ENCODE measurements at places on chromosomes 4 and X.

- no peak for ATAC-seq
Measured at GRCh38 chr4:88807499-88807898, 109.9 kb upstream of the NAP1L5 start.

GRCh38 chr4:95415346-95415771 lies 133.4 kb downstream of the UNC5C start:
- no peak for ATAC-seq

DNA sequence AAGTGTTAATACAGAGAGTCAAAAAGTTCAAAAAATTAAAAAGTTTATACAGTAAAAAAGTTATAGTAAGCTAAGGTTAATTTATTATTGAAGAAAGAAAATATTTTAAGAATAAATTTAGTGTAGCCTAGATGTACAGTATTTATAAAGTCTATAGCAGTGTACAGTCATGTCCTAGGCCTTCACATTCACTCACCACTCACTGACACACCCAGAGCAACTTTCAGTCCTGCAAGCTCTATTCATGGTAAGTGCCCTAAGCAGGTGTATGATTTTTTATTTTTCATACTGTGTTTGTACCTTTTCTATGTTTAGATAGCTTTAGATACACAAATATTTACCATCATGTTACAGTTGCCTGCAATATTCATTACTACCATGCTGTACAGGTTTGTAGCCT lies 108.9 kb downstream of the FHIP1A start:
- no peak for ATAC-seq

GRCh38 chrX:140917354-140918115 lies 84.9 kb upstream of the SPANXB1 start:
- ATAC-seq: no peak

DNA sequence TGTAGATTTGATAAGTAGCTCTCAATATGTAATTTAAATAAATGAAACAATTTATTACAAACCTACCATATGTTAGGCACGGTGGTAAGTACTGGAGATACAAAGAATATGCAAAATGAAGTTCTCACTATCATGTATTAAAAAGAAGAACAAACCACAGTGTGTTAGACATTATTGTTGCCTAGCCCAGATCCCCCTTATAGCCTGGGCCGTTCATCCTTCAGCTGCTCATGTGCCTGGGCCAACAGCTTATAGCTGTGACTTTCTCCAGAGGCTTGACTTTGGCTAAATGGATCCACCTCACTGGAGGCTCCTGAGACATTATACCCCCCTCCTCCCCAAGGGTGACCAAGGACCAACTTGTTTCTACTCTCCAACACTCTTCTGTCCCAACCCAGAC lies 29.8 kb upstream of the CCNG2 start:
- no peak for ATAC-seq

DNA sequence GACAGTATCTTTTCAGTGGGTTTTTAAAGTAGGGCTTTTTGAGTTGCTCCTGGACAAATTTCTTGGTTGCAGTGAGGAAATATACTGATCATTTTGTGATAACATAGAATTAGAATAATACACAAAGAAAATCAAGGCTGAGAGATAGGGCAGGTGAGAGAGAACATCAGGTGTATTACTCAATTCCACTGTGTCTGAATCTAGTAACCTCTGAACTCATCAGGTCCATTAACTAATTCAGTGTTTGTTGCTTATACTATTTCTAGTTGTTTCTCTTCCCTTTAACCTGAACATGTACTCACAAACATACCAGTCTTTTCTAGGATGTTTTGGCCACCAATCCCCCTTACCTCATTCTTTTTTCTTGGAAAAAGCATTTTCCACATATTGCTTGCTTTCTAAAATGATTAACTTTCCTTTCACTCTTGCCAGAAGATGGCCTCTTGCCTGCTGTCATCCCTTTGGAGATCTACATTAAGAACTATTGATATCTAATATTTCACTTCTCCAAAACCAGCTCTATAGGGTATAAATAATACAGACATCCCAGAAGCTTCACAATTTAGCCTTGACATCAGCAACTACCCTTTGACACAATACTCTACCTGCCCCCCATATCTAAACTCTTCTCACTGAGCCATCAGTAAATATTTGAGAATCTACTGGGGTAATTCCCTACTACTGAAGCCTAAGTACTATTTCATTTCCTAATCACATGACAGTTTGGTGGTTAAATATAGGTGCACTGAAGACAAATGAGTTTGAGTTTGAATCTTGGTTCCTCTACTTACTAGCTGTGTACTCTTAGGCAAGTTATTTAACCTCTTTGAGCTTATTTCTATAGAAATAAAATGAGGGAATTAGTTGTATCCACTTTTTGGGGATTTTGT lies 470.8 kb upstream of the IGFBP7 start:
- no peak for ATAC-seq

- no peak for ATAC-seq
Measured at GRCh38 chr4:130808492-130808891, 1712.5 kb downstream of the C4orf33 start.

DNA sequence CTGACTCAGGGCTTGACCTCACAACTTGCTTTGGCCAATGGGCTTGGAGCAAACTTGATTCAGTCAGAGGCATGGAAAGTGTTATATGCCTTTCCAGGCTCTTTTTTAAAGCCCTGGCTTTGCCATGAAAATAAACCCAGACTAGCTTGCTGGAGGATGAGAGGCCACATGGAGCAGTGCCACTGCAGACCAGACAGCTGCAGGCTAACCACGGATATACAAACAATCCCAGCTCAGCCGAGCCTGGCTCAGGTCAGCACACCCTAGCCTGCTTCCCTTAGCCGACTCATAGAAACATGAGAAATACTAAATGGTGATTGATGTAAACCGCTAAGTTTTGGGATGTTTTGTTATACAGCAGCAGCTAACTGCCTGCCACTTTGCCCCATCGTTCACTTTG lies 345.1 kb downstream of the ARHGAP10 start:
- no peak for ATAC-seq

DNA sequence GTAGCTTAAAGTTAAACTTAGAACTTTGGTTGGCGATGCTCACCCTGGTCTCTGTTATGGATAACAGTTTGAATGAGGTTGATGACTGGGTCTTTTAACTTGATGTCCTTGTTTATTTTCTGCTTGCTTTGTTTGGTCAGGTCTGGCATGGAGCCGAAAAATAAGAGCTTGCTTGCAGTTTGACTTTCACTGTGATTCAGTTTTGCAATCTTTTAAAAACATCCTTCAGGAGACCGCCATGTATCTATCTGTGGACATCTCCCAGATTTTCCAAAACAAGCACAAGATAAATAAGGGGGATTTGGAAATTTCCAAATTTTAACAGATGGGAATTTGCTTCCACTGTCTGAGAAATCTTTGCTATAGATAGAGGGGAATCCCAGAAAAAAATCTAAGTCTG lies 246.7 kb downstream of the PALLD start:
- no peak for ATAC-seq

- peak; percentile 22 for ATAC-seq
Measured at GRCh38 chrX:132216806-132217202, 2.4 kb downstream of the RAP2C start.

DNA sequence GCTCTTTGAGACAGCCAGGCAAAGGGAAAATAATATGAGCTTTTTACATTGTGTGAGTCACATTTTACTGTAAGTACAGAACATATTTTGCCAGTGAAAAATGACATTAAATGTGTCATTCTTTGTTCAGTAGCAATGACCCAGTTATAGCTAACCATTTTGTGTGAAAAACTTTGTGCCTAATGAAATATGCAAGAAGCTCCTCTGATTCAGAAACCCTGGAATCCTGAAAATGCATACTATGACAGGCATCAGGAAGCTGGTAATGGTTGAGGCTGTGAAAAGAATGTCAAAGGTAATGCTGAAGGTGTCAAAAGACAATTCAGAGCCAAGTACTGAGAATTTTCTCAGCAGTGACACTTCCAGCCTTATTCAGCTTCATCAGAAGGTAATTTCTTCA lies 549.5 kb upstream of the SMIM31 start:
- ATAC-seq: no peak

DNA sequence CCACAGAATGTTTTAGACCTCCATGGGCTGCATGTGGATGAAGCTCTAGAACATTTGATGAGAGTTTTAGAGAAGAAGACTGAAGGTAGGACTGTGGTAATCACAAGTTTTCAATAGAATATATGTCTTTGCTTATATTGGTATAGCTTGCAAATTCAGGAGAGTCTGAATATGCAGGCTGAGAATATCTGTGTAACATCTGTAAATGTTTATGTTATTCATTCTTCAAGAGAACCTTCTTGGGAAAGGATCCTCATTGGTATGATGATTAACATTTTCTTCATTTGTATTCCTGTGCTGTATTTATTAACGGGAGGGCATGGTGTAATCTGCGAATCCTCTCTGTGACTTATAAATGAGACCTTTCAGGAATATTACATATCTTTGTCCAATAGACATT lies 52.1 kb upstream of the RHOH start:
- ATAC-seq: no peak

GRCh38 chr4:140048419-140048995 lies 105.5 kb downstream of the MAML3 start:
- ATAC-seq: no peak

DNA sequence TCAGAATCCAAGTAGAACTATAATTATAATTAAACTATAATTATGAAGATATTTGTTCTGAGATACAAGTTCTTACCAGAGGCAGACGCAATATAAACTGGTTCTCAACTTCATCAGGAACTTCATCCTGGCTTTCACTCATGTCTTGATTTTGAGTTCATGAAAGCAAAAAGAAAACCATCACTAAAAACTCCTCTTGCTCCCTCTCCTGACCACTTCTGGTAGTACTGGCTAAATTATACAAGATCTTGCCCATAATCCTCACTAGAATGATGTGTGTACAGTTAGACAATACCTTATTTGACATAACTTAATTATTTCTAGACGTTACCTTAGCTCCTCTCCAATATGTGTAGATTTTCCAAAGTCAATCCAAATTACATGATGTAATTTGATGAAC lies 3.7 kb downstream of the TAF7L start:
- peak; percentile 42 for ATAC-seq

DNA sequence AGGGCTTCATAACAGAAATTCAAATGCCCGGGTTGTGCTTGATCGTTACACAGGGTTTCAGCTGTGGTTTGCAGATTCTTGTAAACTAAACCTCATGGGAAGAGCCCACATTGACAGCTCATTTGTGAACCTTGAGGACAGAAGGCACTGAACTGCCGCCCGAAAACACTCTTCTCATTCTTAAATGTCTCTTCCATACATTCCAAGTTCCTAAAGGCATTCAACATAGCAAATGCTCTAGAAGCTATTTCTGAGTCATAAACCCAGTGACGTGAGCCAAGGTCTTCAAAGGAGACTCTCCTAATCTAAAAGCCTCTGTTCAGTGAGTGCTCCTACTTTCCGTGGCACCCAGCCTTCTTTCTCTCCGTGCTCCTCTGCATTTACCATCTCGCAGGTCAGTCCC lies 737.8 kb upstream of the FRG1 start:
- peak; percentile 52 for ATAC-seq

GRCh38 chr4:6621556-6621927 lies 18.9 kb upstream of the MRFAP1 start:
- ATAC-seq: no peak

DNA sequence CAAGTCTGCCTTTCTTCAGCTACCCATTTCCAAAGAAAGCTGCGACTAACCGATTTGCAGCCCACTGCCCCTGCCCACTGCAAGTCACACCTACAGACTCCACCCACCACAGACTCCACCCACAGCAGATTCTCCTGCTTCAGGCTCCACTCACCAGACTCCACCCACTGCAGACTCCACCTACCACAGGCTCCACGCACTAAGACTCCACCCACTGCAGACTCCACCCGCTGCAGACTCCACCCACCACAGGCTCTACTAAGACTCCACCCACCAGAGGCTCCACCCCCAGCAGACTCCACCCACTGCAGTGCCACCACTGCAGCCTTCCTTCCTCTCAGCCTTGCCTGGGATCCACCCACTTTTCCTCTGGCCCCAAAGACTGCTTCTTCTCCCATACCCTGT lies 41.3 kb downstream of the ABLIM2 start:
- ATAC-seq: peak; percentile 82

DNA sequence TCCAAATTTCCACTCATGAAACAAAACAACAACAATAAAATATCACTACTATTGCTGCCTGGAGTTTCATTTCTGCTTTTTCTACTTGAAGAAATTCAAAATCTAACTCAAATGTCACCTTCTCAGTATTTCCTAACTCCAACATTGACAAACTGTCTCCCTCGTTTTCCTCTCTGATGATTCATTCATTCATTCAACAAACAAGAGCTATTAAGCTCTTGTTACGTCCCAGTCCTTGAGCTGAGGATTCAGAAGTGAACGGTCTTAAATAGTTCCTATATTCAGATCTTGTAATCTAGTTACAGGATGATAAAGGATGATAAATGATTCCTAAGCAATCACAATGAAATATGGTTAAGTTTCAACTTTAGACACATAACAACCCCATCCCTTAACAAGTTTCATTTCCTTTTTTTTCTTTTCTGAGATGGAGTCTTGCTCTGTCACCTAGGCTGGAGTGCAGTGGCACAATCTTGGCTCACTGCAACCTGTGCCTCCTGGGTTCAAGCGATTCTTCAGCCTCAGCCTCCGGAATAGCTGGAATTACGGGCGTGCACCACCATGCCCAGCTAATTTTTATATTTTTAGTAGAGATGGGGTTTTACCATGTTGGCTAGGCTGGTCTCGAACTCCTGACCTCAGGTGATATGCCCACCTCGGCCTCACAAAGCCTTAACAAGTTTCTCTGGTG lies 1.7 kb downstream of the SLC9B2 start:
- no peak for ATAC-seq

GRCh38 chr4:149523039-149523438 lies 292.6 kb downstream of the IQCM start:
- no peak for ATAC-seq

GRCh38 chrX:24899391-24899790 lies 116.4 kb downstream of the ARX start:
- ATAC-seq: no peak

- ATAC-seq: no peak
Measured at GRCh38 chr4:74123065-74123728, 24.2 kb upstream of the CXCL2 start.

DNA sequence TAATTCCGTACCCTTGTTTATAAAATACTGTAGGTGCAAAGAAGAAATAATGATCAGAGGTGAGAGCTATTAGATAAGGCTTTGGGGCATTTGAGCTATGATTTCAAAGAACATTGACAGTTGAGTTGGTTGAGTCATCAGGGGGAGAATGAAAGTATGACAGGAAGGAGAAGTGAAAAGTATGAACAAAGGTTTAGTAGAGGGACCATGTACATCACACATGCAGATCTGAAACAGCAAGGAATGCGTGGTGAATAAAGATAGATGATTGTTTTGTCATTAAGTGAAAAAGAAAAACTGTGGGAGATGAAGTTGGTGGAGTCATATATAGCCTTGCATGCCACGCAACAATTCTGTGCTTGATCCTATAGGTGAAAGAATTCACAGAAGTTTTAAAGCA lies 163.1 kb downstream of the ARAP2 start:
- ATAC-seq: no peak

Measured in esophagus mucosa (tissue), 1 donor.